ENCODE measurements at places on chromosomes 5 and 9.

- DNase-seq, result no peak
- H3K27ac ChIP-seq, result no peak within 1 kb of the TSS
- H3K4me1 ChIP-seq, result peaks cover 4% of the 10 kb centered on the region
- H3K4me3 ChIP-seq, result no peak within 1 kb of the TSS
- peaks cover 2% of the 10 kb centered on the region for H3K36me3 ChIP-seq
Measured at GRCh38 chr5:170105642-170106611, at the start of gene FOXI1. TSS of gene FOXI1 (plus strand) at chr5:170105897. CDS start at chr5:170105958, 61 bp downstream.

DNA sequence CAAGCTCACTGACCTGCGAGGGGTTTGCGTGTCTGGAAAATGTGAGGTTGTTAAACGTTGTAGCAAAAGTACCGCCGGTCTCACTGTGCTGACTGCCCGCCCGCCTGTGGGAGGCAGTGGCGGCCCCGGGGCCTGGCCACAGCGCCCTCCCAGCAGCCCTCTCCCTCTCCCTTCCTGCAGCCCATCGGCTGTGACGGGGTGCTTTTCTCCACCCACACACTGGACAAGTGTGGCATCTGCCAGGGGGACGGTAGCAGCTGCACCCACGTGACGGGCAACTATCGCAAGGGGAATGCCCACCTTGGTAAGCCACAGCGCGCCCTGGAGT lies 6.2 kb downstream of the ADAMTSL2 start:
- no peak overlapping the region for H3K4me3 ChIP-seq

DNA sequence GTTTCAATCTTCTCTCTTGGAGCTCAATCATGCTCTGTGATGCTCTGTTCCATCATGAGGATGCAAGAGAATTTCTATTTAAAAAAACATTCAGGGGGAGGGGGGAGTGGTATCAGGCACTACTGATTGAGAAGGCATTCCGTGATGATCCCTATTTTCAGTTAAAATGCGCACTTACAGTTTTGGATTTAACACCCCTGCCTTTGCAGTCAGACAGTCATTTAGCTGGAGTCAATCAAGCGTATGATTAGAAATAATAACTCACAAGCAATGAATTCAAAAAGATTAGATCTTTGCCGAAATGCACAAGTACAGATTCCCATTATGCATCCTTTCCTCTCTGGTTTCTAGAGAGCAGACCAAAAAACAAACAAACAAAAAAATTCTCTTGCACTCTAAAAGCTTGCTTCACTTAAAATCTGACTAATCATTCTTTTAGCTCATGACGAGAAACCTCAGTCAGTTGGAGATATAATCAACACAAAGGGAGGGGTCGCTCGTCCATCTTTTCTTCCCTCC lies 55.4 kb downstream of the EFNA5 start:
- H3K4me1 ChIP-seq, result no peaks in the 10 kb centered on the region
- H3K27ac ChIP-seq, result no peak overlapping the region
- no peak for DNase-seq
- H3K27me3 ChIP-seq, result peaks cover 33% of the 10 kb centered on the region
- H3K4me3 ChIP-seq, result no peak overlapping the region
- H3K36me3 ChIP-seq, result no peaks in the 10 kb centered on the region

GRCh38 chr5:136174021-136174659 lies 18.8 kb downstream of the SMIM32 start:
- no peaks in the 10 kb centered on the region for H3K4me1 ChIP-seq
- no peak overlapping the region for H3K27ac ChIP-seq
- H3K36me3 ChIP-seq, result peaks cover 10% of the 10 kb centered on the region
- no peaks in the 10 kb centered on the region for H3K27me3 ChIP-seq
- H3K4me3 ChIP-seq, result no peak overlapping the region
